ENCODE measurements at places on chromosomes 7 and 10.

DNA sequence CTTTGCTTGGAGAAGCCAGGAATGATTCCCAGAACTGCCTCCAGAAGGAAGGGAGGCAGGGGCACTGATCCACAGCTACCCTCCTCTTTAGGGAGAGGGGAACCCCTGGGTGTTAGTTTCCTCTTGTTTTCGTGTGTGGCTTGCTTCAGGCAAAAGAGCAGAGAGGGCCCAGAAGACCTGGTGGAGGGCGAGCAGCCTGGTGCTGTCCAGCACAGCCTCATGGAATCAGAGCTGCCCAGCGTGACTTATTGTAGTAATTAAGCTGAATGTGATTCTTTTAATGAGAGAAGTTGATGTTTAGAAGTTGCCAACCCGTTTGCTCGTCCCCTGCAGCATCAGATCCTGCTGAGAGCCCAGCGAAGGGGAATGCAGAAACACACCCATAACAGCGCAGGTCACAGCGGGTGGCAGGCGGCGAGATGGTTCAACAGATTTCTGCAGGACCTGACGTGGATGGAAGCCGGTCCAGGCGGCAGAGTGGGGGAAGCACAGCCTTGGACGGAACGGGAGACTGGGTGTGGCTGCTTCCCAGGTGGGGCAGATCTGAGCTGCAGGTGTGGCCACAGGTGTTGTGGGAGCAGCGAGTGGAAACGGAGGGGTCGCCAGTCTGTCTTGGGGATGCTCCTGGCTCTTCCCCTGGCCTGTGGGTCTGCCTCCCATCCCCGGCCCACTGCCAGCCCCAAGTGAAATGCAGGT, 53.7 kb upstream of the SHH start:
- no peak for DNase-seq

DNA sequence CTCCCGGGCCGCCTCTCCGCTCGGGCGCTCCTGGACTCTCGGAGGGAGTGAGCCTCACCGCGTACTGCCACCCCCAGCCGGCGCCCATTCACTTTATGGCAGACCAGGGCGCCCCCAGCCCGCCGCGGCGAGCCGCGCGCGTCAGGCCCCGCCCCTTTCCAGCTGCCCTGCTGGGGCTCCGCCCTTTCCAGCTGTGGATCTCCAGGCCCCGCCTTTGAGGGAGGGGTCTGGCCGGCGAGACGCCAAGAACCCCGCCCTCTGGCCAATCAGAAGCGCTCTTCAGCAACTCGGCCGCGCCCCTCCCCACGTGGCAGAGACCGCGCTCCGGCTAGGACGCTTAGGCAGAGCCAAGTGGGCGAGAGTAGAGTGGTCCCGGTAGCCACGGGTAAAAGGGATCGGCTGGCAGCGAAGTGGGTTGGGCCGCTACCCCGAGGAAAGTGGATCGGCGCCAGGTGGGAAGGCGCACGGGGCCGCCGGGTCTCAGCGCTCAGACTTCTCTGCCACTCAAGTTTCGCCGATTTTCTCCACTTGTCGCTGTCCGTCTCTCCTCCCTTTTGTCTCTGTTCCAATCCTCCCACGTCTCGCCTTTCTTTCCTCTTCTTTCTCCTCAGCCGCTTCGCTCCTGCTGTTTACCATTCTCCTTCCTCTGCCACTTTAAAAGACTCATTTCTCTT, at the start of gene PITX3:
Gene PITX3, minus strand, starts transcription at position 69 of the 674 bp plus-strand sequence. CDS start 9,432 bp downstream, outside the sequence.
- peak; percentile 92 for DNase-seq

DNA sequence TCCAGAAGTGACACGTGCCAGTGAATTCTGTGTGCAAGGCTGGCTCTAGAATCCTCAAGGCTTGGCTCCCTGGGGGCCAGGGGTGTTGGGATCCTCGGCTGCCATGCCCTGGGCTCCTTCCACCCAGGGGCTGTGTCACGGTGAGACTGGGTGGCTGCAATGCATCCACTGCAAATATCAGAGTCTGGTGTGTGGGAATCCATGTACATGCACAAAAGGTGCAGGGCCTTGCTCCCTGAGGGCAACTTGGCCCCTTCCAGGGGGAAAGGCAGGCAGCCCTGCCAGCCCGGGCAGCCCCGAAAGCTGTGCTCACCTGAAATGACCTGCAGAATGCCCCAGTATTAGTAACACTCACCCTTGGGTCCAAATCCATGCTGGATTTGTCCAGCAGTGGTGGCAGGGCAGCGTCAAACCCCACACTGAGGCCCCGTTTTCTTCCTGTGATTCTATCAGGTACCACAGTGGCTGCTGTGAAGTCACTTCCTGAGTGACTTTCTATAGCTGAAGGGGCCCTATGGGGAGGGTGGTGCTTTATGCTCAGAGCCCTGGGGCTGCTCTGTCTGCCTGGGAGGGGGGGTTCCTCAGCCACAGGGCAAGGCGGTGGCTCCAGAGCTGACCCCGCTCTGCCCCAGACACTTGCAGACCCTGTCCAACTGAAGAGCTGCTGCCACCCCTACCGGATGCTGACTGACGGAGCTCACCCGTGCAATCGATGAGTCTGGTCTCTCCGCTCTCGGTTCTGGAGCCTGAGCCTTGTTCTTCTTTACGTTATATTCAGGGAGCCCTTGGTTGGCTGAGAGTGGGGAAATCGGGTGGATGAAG, 317.7 kb downstream of the GLRX3 start:
- no peak for DNase-seq

DNA sequence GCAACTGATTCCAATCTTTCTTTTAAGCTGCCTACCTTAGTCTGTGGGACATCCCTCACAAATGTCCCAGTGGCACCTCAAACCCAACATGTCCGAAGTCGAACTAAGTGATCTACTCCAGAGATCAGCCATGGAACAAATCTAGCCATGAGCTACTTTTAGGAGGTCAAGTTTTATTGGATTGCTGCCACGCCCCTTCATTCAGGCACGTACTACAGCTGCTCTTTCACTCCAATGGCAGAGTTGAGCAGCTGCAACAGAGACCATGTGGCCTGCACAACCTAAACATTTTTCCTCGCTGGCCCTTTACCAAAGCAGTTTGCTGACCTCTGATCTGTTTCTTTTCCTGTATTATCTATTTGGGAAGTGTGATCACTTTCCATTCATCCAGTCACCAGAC, 192.4 kb upstream of the CDCA7L start:
- no peak for DNase-seq

- no peak for DNase-seq
Observed at GRCh38 chr10:33819206-33819605, 484.7 kb upstream of the NRP1 start.

DNA sequence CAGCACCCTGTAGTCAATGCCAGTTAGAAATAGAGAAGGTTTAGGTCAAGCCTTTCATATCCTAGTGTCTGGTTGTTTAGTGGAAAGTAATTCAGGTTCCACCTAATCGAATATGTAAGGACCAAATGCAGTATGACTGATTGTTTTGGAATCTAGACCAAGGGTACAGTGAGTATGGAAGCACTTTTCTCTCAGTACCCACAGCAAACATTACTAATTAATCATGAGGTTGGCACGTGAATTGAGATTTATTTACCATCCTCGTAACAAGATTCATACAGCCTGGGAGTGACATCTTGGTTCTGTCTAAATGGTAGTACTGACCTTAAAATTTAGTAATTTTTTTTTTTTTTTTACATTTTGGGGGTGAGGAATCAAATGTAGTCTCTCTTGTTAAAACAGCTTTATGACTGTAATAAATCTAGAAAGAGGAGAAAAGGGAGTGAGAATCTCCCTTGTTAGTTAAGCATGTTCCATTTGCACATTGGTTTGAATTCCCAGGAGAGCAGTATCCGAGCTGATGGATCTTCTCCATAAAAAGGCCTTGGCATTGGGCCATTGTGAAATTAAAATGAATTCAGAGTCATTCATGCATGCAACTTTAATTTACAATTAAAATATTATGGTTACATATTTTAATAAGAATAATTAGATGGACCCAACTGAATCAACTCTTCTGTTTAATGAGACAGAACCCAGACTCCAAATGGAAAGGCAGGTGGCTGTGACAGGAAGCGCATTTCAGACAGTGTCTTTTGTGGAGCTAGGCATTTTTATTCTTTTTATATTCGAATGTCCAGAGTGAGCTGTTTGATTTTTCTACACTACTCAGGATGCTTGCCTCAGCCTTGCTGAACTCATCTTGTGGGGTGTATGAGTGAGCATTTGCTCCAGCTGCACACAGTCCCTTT, 57.6 kb downstream of the SNX10 start:
- no peak for DNase-seq

- DNase-seq: no peak
Observed at GRCh38 chr7:43764807-43765491, 6.5 kb downstream of the BLVRA start.

GRCh38 chr7:130492523-130493274, 814 bp downstream of the MEST start:
- no peak for DNase-seq

GRCh38 chr7:81839708-81840369, 70.0 kb upstream of the HGF start:
- no peak for DNase-seq

GRCh38 chr7:87219545-87220025, at the start of gene TMEM243:
TSS of gene TMEM243 (minus strand) at chr7:87219732. CDS start at chr7:87219503, 229 bp downstream.
- peak; percentile 67 for DNase-seq

DNA sequence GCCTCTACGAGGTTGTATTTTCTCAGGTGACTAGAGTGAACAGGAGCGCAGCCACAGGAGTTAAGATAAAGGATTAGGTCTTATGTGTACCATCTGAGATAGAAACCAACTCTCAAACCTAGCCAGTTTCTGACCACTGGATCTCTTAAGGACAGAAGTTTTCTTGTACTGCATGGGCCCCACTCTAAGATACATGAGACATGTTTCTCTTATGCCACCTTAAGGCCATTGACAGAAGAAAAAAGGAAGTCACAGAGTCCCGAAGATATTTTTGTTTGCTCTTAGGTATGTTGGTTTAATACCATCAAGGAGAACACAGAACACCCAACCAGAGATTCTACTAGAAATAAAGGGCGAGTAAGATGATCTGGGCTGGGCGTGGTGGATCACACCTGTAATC, 335.8 kb downstream of the FRMD4A start:
- no peak for DNase-seq

DNA sequence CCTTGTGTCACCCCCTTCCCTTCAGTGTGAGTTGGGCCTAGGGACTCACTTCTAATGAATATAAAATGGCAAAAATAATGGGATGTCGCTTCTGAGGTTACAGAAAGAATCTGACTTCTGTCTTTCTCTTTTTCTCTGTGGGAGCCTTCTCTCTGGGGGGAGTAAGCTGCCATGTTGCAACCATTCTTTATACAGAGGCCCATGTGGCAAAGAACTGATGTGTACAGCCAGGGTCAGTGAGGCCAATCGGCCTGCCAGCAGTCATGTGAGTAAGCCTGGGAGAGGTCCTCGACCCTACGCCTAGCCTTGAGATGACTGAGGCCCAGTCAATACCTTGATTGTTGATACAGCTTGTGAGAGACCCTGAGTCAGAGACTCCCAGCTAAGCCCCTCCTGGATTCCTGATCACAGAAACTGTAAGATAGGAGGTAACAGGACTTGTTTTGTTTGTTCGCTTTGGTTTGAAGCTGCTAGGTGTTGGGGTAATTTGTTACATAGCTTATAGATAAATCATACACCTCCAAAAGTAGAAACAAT, 1.7 kb downstream of the TCAF1 start:
- DNase-seq: peak; percentile 25

DNA sequence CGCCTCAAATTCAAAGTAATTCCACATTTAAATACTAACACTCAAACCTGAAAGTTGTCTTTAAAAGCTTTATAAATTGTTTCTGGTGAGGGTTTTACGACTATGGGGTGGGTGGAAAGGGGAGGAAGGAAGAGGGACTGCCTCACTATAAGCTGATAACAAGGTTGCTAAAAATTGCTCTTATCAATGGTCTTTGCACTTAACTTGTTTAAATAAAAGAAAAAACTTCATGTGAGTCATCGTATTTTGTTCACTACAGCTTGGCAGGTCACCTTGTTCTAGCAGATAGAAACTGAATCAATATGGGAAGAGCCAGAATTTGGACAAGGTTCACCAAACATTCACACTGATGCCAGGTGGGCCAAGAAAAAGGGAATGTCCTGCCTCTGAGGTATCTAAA, 129.2 kb downstream of the TES start:
- peak; percentile 45 for DNase-seq

GRCh38 chr7:25529320-25529719, 301.0 kb upstream of the NPVF start:
- DNase-seq: no peak
